ENCODE measurements at places on chromosomes 3 and 15.

GRCh38 chr3:31911643-31912042 lies 69.4 kb downstream of the OSBPL10 start:
- no peak for DNase-seq

- DNase-seq, result no peak
These were observed 104.5 kb downstream of the RPLP1 start for GRCh38 chr15:69557020-69557706.

- no peak for DNase-seq
These were observed 2.5 kb downstream of the PDZRN3 start for GRCh38 chr3:73622091-73622805.

DNA sequence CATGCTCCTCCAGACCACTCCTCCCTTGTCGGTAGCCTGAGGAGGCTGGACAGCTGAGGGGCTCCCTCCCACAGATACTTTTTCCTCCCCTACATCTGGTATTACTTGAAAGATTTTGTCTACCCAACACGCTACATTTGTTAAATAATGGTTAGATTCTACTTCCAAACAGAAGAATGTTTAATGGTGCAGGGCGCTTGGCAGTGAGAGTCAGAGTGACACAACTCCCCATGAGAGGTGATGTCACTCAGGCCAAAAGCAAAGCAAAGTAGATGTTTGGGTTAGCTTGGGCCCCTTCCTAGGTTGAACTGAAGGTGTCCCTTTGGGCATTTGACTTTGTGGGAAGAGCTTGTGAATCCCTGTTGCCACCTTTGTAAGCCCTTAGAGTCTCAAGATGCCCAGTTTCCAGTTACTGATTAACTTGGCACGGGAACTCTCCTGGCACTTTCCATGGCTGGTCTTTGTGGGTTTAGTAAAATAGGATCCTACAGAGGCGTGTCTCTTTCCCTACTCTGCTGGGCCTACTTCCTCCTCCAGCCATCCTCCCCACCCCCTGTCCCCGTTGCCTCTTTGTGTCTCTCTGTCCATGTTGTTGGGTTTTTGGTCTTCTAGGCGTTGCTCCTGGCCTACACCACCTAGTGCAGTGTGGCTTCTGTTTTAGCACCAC lies 5.6 kb downstream of the LIMD1 start:
- DNase-seq, result no peak

- DNase-seq, result no peak
These were observed 601.7 kb upstream of the ZNF717 start for GRCh38 chr3:76387000-76387399.

- DNase-seq, result no peak
These were observed 51.9 kb downstream of the SERPINI1 start for GRCh38 chr3:167787440-167787839.

DNA sequence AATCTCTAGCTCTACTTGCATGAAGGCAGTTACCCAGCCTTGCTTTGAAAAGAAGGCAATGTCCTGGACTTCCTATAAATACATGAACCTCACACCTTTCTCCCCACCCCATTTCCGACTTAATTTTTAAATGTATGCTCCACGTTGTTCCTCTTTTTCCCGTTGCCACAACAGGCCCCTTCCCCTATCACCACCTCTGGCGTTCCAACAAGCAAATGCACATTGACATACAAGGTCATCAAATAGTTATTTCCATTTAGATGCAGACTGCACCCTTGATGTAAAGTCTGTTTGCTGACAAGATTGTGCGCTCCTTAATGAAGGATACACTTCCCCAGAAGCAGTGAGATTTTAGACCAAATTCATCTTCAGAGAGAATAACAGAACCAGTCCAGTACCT lies 260.7 kb upstream of the UMPS start:
- DNase-seq, result no peak

- no peak for DNase-seq
These were observed 20.8 kb downstream of the ATP13A3 start for GRCh38 chr3:194465920-194466570.

DNA sequence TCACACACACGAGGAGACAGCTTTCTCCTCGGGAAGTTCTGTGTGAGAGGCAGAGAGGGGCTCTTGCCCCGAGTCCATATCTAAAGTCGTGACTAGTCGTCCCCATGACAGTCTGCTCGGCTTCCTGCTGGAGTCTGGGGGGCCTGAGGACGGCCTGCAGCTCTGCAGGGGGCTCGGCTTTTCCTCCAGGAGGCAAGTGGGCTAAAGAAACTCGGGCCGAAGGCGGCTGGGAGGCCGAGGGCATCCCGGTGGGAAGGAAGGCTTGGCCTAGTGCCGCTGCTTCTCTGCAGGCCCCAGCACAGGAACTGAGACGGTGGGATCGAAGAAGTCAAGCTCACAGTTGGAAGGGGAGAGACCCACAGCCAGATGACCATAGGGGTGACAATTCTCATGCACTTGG lies 25.4 kb upstream of the PIGZ start:
- no peak for DNase-seq

Data from T-helper 2 cell (primary cell).